ENCODE measurements at places on chromosomes 2 and 18.

DNA sequence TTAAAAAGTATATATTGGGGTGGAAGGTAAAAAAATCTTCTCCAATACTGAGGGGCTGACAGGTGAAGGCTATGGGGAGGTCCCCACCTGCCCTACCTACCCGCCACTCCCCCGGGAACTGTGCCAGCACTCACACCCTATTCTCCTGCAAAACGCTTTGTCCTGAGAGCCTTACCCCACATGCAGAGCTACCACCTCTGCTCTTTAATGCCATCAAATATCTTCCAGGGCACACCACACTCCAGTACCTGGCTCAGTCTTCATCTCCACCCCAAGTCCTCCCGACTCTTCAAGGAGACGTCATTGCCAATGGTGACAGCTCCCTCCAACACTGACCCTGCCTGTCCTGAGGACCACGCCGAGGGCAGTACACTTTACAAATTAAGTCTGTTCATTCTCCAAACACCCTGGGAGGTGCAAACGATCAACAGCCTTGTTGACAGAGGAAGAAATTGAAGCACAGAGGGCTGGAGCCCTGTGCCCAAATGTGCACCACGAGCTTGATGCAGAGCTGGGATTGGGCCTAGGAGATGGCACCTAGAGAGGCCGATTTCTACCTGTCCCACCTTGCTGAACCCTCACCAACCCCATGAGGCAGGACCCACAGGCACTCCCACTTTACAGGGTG is 6.0 kb upstream of the GPR55 start:
- no peak for DNase-seq

DNA sequence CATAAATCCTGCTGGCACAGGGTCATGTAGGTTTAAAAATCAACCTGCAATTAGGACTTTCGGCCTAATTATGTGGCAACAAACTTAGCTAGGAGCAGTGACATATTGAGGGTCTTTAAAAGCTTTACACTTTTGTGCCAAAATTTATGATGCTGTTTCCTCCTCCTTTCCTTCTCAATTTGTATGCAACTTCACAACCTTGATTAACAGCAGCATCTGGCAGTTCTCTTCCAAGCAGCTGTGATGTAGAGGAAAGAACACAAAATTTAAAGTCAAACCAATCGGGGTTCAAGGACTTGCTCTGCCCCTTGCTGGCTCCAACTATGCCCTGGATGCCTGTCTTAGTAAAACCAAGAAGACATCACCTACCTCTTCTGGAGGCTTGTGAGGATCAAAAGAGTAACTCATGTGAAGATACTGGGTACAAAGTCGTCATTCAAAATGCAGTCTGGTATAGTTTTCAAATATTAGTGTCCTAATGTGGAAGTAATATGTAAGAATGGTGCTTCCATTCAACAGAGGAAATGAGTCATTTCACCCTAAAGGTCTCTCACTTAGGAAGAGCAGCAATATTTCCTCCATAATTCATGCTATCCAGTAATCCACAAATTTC is 94.7 kb downstream of the ANKRD44 start:
- no peak for DNase-seq

DNA sequence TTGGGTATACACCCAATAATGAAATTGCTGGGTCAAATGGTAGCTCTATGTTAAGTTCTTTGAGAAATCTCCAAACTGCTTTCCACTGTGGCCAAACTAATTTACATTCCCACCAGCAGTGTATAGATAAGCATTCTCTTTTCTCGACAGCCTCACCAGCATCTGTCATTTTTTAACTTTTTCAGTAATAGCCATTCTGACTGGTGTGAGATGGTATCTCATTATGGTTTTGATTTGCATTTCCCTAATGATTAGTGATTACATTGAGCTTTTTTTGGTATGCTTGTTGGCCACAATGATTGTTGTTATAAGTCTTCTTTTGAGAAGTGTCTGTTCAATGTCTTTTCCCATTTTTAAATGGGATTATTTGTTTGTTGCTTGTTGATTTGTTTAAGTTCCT is 50.4 kb upstream of the EPAS1 start:
- no peak for DNase-seq

DNA sequence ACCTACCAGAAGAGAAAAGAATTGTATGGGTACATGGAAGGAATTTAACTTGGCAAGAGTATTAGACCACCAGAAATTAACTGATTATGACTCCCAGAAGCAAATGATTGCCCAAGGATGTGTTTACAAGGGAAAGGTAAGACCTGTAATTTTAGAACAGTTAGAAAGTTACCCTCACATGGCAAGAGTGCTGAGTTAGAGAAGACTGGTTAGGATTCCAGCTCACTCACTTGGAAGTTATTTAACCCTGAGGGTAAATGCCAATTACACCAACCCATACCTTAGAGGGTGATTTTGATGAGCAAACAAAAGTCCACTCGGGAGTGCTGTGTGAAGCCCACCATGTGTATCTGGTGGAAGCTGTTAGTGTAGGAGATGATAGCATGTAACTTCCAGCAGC is 170.2 kb downstream of the TPGS2 start:
- DNase-seq: no peak

DNA sequence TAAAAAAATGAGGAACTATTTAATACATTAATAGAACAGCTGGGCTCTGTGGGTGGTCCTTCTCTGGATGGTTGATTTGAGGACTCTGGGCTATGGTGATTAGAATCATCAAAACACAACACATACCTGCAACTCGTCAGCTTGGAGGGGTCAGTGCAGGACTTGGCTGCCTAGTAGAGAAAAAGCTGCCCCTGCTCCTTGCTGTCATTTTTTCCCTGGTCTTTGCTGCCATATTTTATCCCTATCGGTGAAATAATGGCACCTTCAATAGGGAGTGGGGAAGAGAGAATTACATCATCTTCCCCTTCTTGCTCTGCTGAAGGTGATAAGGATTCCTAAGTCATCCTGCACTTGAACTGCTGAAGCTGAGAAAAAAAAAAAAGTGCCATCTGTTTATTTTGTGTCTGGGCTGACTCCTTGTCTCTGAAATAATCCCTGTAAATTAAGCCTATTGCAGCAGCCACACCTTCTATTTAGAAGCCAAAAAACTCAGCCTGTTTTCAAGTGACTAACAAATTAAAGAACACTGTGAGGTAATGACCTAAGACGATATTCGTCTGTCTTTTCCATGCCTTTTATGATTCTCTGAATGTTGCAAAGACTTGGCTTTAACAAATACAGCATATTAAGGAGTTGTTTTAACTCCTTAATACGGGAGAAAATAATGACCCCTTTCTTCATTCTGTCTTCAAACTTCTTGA is 89.3 kb downstream of the ACVR1 start:
- no peak for DNase-seq
